ENCODE measurements at places on chromosomes 13 and 19.

DNA sequence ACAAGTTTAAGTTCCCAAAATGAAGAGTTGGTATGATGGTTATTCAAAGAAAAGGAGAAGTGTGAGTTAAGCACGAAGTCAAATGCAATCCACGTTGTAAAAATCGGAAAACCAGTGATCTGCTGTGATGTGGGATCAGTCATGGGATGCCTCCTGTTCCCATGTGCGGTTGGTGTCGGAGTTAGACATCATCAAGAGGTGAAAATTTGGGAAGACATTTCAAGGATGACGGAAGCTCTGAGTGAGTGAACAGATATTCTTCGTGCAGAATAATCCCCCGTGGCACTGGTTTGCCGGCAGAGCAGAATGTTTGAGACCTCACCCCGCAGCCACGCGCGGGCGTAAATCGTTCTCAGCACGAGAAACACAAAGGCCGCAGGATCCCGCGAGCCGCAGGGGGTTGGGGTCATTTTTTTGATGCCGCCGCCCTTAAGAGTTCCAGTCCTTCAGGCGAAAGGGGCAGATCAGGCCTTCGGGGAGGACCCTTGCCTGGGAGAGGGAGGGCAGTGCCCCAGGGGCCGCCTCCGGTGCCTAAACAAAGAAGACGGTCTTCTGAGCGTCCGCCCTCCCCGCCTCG is 13.7 kb upstream of the SOX1 start:
- no peak for DNase-seq

- no peak for DNase-seq
These were observed 577.2 kb downstream of the SLITRK5 start for GRCh38 chr13:88248393-88248792.

GRCh38 chr13:39106216-39107005 is 68.2 kb downstream of the NHLRC3 start:
- DNase-seq, result no peak

GRCh38 chr19:18846862-18847548 is 15.2 kb downstream of the UPF1 start:
- peak; percentile 60 for DNase-seq

DNA sequence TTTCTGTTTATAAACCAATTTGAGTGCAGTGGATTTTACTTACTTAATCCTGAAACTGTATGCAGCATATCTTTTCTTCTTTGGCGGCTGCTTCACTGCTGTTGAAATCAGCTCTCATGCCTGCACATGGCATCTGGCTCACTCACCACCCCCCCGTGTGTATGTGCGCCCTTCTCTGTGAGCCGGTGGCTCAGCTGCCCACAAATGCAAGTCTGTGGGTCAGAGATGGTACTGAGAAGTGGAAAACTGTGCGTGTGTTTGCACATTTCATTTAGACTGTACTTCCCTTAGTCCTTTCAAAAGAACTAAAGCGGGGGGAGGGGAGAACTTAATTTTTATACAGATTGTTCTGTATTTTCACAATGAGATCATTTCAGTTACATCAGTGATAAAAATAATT is 307.6 kb downstream of the SHISA2 start:
- DNase-seq, result no peak

- DNase-seq, result no peak
These were observed 10.7 kb upstream of the SUPT20H start for GRCh38 chr13:37070145-37070695.

GRCh38 chr19:34707661-34708060 is 26.4 kb upstream of the ZNF181 start:
- DNase-seq, result no peak

- no peak for DNase-seq
These were observed 200.2 kb downstream of the KATNAL1 start for GRCh38 chr13:30107121-30107520.

DNA sequence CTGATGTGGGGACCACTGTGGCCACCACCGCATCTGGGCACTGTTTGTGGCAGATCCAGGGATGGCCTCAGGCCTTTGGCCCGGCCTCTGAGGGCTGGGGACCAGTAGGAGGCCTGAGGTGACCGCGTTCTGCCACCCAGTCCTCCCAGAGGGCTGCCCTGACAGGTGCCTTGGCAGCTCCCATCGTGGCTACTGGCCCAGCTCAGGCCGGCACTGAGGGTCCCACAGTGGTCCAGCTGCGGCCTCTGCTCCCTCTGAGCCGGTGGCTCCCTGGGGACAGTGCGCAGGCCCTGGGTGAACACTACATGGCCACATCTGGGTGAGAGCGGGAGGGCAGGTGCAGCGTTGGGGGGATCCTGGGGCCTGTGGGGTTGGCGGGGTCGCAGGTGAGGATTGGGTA is 61.9 kb downstream of the KDM4B start:
- no peak for DNase-seq

- no peak for DNase-seq
These were observed 238.1 kb upstream of the SERP2 start for GRCh38 chr13:44135566-44135965.

DNA sequence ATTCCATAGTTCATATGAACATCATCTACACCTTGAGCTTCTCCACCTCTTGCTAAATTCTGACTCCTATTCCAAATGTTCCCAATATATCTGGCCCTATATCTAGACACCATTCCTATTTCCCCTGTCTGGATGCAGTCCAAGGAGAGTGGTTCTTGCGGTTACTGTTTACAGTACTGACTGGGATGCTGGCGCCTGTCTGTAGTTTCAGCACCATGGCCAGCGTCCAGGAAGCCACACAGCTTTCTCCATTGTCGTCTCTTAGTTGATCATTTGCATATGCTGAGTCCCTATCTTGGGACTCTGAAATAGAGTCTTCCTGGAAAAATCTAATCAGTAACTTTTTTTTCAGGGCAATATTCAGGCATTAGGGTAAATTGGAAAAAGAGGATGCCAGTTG is 14.9 kb downstream of the LAIR2 start:
- DNase-seq, result peak; percentile 64

- DNase-seq, result no peak
These were observed 14.7 kb upstream of the ADPRHL1 start for GRCh38 chr13:113468029-113468428.

- peak; percentile 85 for DNase-seq
These were observed 774.1 kb downstream of the LIG4 start for GRCh38 chr13:107441279-107441678.

- no peak for DNase-seq
These were observed 139.6 kb downstream of the STOML3 start for GRCh38 chr13:38850868-38851626.

DNA sequence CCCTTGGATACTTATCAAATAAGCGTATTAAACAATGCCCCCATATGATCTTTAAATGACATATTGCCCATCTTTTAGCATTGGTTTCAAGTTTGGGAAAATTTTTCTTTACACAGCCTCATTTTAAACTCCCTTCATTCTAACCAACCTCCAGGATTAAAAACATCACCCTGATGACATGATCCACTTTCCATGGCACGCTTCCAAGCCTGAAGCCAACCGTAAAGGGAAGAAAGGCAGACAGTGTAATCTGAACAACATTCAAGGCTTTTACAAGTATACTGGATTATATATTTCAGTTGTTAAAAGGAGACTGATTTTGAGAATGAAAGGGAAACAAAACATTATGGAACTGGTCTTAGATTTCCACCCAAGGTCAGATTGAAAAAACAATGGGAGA is 1721.9 kb downstream of the OLFM4 start:
- no peak for DNase-seq

DNA sequence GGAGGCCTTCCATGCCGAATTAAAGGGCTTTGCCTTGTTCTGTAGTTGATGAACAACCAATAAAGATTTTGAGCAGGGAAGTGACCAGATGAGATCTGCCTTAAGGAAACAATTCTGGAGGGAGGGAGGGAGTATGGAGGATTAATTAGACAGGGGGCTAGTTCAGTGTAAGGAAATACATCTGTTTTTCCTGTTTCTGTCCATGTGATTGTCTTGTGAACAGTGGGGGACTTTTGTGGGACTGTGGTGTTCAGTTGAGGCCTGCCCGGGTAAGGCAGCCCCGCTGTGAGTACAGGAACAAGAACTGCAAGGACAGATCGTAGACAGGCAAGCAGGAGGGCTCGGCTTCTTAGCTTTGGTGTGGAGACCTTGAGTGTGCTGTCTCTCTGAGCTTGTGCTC is 59.0 kb downstream of the DGKH start:
- DNase-seq, result no peak

GRCh38 chr19:43560687-43561086 is 14.6 kb downstream of the XRCC1 start:
- peak; percentile 13 for DNase-seq

- DNase-seq, result no peak
These were observed 22.3 kb upstream of the LAMP1 start for GRCh38 chr13:113274721-113275120.

DNA sequence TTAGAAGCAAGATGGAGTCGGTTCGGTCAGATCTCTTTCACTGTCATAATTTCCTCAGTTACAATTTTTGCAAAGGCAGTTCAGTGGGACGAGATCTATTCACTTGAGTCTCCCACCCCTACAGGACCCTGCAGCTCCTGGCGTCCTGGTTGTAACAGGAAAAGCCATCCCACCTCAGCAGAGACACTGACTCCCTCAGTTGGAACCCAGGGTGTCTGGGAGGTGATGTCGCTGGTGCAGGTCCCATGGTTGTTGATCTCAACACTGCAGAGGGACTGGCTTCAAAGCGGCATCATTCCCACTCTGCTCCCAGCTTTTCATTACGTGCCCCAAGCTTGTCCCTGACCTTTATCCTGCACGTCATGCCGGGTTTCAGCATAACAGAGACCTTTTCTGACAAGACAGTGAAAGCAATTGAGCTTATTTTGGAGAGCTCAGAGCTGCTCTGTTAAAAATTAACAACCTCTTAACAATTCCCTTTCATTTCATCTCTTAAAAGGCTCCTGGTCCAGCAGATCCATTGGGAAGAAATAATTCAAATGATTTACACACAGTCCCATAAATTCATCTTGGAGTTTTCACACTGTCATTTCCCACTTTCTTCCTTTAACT is 17.6 kb upstream of the COG3 start:
- peak; percentile 6 for DNase-seq

GRCh38 chr13:48154671-48155070 is 59.8 kb upstream of the MED4 start:
- DNase-seq, result no peak

- DNase-seq, result no peak
These were observed 109.5 kb upstream of the SPATA13 start for GRCh38 chr13:24050796-24051715.

- DNase-seq, result no peak
These were observed at the start of gene LIM2 for GRCh38 chr19:51387924-51388389. LIM2 (minus strand) TSS chr19:51387974; CDS start chr19:51387443, 531 bp downstream.

- no peak for DNase-seq
These were observed 719 bp upstream of the GRK1 start for GRCh38 chr13:113666329-113666670.

- DNase-seq, result no peak
These were observed 45.6 kb upstream of the UBE2L5 start for GRCh38 chr13:30376426-30377311.

- DNase-seq, result no peak
These were observed 24.5 kb downstream of the CFAP97D2 start for GRCh38 chr13:114203536-114203935.

GRCh38 chr19:46840498-46840942 is 10.1 kb downstream of the AP2S1 start:
- peak; percentile 57 for DNase-seq

- DNase-seq, result no peak
These were observed 330.6 kb downstream of the MYO16 start for GRCh38 chr13:108960006-108960405.

DNA sequence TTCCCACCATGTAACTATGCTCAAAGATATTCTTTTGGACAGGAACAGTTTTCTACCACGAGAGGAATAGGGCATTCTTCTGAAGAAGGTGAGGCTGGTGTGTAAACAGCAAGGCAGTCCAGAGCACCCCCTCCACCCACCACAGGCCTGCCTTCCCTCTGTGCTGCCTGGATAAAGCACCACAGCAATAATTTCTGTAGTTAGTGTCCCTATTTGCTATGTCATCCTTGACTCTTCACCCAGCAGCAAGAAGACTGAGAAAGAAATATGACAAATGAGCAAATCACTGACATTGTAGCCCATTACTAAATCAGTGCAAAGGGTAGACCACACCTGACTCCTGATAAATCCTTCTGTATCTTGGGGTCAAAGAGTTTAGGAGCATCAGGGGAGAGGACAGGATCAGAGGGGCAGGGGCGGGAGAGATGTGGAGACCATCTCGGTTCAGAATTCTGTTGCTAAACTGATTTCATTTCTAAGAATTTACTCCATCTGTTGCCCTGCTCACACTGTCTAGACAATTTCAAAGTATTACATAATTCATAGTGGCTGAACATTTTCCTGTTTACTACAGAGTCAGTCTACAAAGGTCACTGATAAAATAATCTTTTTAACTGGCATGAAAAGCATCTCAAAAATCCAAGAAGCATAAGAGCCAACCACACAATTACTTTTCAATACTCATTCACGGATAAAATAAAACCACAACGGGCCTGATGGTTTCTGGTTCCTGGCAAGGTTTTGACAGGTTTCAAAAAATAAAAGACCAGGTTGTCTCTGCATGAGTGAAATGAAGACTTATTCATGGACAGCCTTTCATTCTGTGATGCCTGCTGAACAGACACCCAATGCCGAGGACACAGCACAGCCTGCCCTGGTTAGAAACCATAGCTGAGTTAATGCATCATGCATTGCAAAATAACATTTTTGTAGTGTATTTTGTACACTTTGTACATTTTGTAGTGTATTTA is 88.4 kb upstream of the IRS2 start:
- DNase-seq, result no peak

GRCh38 chr13:101978552-101979315 is 423.1 kb downstream of the FGF14 start:
- DNase-seq, result no peak

- DNase-seq, result no peak
These were observed 18.4 kb upstream of the FEM1A start for GRCh38 chr19:4773047-4773640.

- peak; percentile 6 for DNase-seq
These were observed 1297.0 kb upstream of the ATXN8OS start for GRCh38 chr13:68810660-68811059.

GRCh38 chr19:15471639-15472101 is 7.3 kb upstream of the RASAL3 start:
- no peak for DNase-seq

- peak; percentile 4 for DNase-seq
These were observed 4.4 kb upstream of the WIZ start for GRCh38 chr19:15453906-15454860.

DNA sequence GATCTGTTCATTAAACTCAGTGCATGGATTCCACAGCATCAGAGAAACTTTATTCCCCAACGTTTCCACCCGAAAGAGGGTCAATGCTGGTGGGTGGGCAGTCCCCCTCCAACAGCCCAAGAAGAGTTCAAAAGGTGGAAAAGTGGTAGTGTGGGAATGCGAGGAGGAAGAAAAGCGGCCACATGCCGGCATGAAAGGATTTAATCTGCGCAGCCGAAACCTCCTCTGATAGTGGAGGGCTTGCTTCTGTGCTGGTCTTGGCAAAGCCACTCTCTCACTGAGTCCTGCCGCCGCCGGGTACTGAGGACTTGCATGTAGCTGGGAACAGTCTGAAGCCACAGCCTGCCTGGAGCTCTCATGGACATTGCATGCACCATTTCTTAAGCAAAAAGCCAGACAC is 136.2 kb upstream of the ZNF536 start:
- DNase-seq, result no peak

DNA sequence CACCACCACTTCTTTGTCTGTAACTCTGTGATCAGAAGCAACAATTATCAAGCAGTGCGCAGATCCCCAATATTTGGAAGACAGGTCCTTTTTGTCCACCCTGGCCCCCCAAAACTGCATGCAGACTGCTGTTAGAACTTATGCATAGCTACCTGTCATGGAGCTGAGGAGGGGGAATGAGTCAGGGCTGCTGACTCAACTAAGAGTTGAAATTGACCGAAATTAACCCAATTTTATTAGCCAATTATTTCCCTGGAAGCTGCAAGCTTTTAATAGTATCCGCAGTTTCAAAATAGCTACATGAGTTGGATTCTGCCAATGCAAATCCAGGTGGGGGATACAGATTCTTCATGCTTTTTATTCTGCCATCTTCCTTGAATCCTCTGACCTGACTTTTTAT is 14.0 kb upstream of the ZNF491 start:
- no peak for DNase-seq

Measured in ACHN (cell line).